ENCODE measurements at places on chromosomes 16 and 17.

- no peak for DNase-seq
These were observed 8.1 kb downstream of the NDE1 start for GRCh38 chr16:15658149-15658548.

GRCh38 chr16:9183682-9184353 is 92.4 kb downstream of the HAPSTR1 start:
- DNase-seq: no peak

GRCh38 chr17:54353789-54354525 is 531.2 kb downstream of the KIF2B start:
- DNase-seq: no peak

- DNase-seq: no peak
These were observed 16.7 kb downstream of the ZBTB4 start for GRCh38 chr17:7462474-7463371.

DNA sequence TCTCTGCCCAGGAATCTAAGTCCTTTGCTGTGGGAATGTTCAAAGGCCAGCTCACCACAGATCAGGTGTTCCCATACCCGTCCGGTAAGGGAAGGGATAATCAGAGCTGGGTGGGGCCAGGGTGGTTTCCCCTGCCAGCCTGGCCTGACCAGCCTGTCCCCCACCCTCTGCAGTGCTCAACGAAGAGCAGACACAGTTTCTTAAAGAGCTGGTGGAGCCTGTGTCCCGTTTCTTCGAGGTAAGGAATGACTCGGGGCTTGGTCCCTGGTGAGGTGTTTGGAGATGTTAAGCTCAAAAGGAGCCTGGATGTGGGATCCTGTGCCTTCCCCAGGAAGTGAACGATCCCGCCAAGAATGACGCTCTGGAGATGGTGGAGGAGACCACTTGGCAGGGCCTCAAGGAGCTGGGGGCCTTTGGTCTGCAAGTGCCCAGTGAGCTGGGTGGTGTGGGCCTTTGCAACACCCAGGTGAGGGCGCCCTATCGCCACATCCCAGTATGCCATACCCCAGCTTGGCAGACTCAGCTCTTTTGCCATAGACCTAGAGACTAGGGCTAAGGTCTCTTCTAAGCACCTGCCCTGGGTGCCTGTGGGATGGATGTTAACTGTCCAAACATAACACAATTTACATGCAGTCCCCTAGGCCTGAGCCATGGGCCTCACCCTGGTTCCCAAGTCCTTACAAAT is 997 bp downstream of the ACADVL start:
- DNase-seq: peak; percentile 46

DNA sequence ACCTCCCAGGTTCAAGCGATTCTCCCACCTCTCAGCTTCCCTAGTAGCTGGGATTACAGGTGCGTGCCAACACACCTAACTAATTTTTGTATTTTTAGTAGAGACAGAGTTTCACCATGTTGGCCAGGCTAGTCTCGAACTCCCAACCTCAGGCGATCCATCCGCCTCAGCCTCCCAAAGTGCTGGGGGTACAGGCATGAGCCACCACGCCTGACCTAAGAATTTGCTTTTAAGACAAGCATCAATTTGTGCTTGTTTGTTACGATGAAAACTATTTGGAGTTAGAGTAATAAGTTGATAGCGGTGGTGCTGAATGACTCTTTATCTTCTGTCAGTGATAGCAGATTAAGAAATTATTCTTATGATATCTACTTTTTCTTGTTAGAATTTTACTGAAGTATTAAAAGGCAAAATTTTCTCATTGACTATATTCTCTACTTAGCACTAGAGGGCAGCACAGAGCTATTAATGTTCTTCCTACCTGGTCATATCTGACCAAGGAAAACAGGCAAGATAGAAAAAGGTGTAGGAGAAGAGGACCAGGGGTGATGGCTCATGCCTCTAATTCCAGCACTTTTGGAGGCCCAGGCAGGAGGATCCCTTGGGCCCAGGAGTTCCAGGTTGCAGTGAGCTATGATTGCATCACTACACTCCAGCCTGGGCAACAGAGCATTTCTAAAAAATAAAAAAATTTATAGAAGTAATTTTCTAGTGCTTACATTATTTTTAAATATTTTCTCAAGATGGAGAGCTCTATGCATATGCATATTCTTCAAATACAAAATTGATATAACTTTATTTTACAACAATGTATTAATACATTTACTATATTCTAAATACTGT is 24.5 kb downstream of the STXBP4 start:
- DNase-seq: no peak

DNA sequence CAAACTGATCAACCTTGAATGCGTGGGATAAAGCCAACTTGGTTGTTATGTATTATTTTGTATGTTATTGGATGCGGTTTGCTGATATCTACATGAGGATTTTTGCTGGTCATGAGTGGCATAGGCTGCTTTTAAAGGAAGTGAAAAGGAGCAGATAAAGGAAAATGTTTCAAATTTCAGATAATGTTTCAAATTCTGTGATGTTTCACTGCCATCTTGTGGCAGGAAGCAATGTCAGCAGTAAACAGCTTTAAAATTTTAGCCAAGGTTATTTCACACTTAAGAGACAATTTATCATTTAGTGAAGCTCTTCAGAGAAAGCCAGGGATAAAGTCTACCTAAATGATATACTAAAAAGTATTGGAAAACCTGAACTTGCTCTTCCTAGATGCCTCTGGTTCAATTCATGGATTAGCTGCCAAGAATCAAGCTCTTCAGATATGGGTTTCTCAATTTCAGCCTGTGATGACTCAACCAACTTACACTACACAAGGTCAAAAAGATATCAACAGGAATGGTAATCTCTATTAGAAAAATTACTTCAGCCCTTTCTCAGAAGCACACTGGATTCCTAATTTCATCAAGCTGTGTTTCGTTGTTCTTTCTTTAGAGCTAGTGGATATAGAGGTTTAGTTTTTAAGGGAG is 136.0 kb upstream of the C17orf78 start:
- no peak for DNase-seq

DNA sequence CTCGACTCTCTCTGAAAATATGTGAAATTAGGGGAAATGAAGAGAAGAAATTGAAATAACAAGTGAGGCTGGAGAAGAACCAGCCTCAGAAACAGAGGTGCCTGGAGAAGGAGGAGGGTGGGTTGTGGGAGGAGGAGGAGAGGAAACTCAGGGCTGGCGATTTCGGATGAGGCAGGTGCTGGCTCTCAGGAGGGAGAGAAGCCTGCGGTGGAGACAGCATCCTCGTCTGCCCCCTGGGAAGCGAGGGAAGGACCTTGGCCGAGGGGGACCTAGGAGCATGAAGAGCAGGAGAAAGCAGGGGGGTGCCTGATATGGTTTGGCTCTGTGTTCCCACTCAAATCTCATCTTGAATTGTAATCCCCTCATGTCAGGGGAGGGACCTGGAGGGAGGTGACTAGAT is 264.7 kb upstream of the TNRC6C start:
- no peak for DNase-seq

DNA sequence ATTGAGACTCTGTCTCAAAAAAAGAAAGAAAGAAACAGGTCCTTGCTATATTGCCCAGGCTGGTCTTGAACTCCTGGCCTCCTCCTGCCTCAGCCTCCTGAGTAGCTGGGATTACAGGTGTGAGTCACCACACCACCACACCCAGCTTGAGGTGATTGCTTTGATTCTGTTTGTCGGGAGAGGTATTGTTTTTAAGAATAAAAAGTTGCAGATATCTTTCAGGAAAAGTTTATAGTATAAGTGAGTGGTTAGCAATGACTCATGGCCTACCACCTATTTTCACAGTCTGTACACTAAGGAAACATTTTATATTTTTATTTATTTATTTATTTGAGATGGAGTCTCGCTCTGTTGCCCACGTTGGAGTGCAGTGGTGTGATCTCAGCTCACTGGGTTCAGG is 45.0 kb downstream of the RHOT1 start:
- DNase-seq: no peak

DNA sequence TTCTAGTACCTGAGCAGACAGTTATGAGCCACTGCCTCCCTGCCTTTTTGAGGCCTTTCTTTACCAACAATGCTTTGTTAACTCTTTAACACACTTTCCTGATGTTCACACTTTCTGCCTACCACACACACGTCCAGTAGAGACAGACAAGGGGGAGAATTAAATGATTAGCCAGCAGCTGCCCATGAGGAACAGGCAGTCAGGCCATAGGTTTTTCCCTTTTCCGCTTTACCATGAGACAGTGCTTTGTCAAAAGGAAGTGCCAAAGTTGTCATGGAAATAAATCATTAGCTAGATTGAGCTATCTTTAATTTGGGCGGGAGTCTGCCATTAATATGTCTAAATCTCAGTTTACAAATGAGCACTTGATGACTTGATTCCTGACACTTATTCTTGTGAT is 102.1 kb downstream of the PITPNC1 start:
- DNase-seq: no peak

DNA sequence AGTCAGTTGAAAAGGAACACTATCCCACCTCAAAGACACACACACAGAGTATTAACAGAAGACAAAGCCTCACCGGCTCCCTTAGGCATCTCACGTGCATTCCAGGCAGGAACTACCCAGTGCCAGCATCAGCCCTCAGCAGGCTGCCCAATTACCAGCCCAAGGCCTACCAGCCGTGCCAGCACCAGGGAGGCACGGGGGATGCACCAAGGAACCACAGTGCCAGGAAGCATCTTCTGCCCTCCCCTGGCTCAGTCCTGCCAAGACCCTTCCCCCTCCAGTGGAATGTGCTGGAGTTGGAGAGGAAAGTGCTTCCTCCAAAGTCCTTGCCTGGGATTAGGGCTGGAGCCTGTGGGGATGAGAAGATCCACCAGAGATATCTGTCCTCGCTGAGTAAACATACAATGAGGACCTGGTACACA is 11.0 kb upstream of the KRT19 start:
- DNase-seq: no peak

DNA sequence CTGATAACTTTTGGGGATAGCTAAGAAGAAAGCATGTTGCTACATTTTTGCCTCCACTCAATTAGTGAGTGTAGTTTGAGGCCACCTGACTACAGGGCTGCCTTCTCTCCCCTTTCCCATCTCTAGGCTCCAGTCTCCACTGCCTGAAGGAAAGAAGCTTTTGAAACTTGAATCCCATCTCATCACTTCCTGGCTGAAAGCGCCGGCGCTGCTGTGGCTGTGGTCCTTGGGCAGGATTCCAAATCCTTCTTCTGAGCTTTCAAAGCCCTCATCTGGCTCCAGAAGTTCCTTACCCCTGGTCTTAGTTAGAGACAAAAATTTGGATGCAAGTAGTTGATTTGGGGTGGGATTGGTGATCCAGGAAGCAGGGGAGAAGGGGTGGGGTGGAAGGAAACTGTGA is 119.4 kb downstream of the FOXL1 start:
- DNase-seq: no peak

DNA sequence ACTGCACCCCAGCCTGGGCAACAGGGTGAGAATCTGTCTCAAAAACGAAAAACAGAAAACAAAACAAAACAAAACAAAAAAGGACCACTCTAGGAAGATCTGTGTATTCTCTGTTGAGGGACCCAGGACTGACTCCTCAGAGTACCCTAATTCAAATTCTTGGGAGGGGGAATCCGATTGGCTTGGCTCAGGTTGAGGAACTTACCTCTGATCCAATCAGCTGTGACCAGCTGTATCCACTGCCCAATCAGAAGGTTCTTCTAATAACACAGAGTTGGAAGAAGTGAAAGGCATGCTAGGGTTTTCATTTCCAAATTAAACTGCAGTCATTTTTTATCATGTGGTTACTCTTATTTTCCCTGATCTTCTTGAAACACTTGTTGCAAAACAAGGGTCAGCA is 105.9 kb upstream of the CACNG3 start:
- DNase-seq: no peak

DNA sequence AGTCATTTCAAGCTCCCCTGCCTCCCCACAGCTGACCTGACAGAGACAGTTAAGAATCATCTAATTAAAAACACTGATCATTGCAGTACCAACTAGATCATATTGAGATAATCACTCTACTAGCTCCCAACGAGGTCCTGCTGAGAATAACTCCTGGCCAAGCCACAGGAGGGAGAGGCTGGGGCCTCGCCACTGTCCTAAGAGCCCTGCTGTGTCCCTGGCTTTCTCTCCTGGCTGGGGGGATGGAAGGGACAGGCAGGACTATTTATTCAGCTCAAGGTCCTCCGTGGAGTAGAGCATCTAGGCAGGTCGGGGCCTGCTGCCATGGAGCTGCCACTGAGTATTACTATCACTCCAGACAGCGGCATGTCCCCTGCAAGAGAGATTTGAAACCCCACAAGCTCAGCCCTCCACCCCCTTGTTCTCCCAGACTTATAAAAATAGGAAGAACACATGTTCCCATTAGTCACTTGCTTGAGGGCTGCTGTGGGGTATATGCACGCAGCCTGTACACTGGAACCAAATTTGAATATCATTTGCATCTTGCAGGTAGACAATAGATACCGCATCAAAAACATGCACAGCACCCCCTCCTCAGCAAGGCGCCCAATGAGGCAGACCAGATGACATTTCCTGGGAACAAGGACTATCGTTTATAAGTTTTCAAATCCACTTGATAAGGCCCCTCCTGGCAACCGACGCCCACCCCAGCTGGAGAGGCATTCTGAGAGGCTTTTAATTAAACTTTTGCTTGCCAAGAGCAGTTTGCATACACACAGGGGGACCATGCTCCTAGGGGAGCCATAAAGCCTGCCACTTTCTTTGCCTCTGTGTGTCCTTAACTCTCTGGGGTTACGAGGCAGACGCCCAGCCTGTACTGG is 385.2 kb upstream of the ZFHX3 start:
- peak; percentile 24 for DNase-seq

DNA sequence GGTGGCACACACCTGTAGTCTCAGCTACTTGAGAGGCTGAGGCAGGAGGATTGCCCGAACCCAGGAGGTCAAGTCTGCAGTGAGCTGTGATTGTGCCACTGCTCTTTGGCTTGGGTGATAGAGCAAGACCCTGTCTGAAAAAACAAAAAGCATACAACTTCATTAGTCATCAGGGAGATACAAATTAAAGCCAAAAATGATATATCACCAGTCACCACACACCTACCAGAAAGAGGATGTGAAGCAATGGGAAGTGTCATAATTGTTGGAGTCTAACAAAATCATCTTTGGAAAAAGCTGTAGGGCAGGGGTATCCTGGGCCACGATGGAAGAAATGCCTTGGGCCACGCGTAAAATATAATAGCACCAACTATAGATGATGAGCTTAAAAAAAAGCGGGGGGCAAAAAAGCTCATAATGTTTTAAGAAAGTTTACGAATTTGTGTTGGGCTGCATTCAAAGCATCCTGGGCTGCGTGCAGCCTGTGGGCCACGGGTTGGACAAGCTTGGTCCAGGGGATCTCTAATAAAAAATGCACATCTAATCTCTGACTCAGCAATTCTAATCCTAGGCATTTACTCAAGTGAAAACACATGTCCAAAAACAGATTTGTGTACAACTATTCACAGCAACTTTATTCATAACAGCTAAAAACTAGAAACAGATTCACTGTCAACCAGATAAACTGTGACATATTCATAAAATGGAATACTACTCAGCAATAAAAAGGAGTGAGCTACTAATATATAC is 65.9 kb downstream of the HIC1 start:
- no peak for DNase-seq

Data from DMS79 (cell line).